ENCODE measurements at places on chromosomes 7 and 10.

GRCh38 chr10:102837230-102837721 is at the start of gene CYP17A1:
Gene CYP17A1, minus strand, starts transcription at chr10:102837413. Its CDS starts 52 bp downstream, at chr10:102837361.
- DNase-seq: no peak

GRCh38 chr7:33487998-33488682 is 358.8 kb downstream of the BBS9 start:
- DNase-seq: no peak

DNA sequence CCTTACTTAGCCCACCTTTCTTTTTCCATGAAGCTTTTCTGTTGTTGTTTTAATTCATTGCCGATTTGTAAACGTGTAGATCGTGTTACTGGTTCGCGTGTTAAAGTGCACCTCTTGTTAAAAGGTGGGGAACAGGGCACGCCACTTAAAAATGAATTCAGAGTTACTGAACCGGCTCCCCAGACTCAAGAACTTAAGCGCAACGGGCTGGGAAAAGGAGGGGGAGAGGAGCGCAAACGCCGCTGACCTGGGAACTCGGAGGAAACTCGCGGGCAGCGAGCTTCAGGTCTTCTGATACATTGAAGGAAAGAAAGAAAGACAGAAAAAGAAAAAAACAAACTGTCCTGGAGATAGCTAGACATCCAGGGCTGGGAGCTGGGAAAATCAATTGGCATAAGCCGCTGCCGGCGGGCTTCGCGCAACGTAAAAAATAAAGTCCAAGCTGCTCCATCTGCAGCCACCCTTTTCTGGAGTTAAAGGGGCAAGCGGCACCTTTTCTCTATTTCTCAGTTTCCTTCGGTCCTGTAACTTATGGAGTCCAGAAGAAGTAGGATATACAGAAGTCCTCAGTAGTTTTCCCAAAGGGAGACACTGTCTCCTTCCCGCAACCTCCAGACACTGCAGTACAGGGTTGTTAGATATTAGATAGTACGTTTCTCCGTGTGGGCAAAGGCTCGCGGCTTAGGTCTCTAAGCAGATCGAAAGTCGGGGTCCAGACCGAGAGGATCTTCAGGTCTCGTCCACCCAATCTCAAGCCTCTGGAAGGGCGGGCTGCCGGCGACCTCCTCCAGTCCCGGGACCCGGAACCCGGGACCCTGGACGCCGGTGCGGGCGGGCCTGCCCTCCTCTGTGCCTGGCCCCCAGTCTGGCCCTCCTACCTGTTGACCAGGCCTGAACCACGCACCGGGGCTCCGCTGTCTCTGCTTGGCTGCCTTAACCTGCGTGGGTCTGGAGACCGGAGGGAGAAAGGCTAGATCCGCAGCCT is 1.8 kb upstream of the DLX6 start:
- no peak for DNase-seq

DNA sequence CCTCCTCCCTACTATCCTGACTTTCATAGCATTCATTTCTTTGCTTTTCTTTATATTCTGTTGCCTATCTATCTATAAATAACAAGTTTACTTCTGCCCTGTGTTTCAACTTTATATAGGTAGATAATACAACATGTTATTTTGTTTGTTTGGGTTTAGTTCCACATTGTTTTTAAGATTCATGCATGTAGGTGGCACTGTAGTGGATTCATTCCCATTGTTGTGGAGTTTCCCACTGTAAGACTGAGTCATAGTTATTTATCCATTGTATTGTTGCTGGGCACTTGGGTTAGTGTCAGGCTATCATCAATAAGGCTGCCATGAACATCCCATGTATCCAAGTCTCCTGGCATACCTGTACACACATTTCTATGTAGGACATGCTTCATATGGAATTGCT is 127.7 kb downstream of the ARHGAP22 start:
- no peak for DNase-seq

DNA sequence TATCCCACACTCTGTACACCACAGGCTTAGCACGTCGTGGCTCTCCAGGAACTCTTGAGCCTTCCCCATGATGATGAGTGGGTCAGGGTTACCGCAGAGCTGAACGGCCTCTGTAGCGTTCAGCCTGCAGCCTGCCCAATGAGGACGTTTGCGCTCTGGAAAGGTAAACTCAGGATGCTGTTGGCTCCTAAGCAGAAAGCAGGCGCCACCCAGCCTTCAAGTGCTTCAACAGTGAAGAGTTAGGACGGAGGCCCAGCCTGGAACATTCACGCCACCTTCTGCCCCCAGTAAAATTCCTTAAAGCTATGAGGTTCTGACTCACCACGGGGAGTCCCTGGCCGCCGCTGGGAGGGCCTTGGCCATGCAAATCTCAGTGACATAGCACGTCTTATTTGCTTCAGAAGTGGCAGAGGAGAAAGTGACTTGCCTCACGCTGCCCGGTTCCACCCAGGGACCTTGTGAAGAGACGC is 161.5 kb upstream of the SH2B2 start:
- DNase-seq: peak; percentile 52

DNA sequence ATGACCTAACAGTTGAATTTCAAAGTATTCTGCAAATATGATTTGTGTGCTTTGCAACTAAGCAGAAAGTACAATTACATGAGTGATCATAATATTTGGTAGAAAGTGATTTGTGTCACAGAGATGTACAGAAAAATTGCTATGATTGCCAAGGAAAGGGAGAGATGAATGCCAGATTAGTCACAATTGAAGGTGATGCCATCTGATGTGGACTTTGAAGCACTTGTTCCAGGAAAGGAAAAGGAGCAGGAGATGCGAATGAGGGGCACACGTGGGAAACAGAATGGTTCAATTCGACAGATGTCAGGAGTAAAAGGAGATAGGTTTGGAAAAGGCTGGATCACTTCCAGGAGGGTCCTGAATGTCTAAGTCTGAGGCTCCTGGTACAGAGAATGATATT is 153.1 kb upstream of the LAMB4 start:
- no peak for DNase-seq

DNA sequence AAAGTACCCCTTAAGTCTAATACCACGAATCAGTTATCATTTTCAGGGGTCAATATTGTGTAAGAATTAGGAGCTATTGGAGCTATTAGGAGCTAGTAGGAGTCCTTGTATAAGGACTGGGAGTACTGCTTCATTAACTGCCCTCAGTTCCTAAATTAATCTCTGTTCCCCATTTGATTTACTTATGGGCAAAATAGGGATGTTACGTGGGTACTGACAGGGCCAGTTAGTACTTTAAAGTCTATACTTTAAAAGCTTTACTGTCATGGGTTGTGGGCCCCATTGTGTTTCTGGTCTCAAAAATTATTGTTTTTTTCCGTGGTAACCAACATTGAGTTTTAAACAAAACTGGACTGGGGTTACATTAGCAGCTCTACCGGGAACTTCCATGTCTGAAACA is 60.3 kb downstream of the PRKAR2B start:
- DNase-seq: no peak

DNA sequence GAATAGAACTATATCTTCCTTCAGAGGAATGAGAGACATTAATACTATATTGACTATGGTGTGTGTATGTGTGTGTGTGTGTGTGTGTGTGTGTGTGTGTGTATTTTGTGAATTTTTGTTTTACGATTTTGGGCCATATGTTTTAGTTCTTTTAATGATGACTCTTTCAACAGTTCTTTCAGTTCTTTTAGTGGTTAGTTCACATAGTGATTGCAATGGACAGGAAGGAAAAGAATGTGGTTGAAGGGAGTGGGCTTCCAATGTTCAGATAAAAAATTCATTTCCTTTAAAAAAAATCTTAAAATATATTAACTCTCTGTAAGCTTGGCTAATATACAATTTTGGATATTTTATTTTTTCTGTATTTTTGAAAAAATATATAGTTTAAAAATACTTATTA is 315.7 kb upstream of the DGKB start:
- no peak for DNase-seq

DNA sequence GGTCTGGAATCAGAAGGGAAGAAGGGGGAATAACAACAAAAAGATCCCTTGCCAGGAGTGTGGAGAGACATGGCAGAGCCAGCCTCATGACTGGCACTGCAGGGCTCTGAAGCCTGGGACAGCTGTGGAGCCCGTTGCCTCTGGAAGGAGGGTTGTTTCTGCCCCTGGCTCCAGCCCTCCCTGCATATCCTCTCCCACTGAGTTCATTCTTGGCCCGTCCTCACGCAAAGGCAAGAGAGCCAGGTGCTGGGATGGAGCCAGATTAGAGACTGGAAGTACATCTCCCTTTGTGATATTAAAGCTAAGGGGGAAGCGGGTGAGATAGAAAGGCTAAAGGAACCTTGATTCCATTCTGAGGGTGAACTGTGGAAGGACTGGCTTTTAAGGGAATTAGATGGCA is 141.5 kb upstream of the NPVF start:
- DNase-seq: no peak

DNA sequence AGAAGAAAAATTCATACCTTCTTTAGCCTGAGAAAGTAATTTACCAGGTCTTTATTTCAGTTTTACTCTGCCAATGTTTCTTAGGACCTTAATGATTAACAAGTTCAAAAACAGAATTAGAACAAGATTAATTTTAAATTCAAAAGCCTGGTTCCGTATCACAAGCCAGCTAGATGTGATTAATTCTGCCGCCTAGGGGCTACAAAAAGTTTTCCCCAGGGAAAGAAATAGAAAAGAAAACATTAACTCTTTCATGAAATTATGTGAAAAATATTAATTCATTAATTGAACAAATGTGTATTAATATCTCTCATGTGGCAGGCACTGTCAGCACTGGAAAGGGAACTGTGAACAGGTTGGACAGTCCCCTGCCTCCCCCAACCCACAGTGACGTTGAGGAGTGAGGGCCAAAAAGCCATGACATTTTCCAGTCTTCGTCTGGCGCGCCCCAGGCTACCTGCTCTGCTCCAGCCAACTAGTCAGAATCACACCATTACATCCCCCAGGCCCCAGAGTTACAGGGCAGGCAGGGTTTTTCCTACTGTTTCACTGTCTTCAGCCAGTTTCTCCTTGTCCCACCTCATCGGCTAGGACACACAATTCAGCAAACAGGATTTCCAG is 20.1 kb downstream of the TMEM176A start:
- DNase-seq: no peak

DNA sequence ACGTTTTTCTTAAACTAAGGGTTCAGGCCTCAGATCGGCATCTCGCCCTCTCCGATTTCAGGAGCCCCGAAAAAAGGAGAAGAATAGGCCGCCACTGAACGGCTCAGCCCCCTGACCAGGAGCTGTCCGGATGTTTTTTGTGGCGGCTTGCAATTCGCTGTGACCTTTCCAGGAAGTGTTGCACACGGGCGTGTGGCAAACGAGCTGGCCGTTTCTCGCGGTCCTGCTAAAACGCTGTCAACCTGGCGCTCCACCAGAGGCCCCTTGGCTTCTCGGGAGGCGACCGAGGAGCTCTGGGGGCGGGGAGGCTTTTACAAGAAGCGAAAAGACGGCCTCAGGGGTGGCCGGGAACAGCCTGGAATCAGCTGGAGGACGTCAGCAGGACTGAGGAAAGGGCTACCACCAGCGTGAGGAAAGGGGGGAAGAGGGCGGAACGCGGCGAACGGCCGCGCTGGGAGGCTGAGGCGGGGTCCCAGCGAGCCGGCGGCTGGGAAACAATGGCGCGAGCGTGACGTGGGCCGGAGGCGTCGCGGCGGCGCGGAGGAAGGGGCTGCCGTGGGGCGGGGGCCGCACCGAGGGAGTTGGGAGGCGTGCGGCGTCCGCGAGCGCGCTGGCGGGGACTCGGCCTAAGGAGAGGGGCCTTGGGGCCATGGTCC is 493 bp downstream of the NT5C2 start:
- peak; percentile 73 for DNase-seq

GRCh38 chr10:46314071-46314470 is 27.3 kb downstream of the ANTXRL start:
- DNase-seq: no peak

DNA sequence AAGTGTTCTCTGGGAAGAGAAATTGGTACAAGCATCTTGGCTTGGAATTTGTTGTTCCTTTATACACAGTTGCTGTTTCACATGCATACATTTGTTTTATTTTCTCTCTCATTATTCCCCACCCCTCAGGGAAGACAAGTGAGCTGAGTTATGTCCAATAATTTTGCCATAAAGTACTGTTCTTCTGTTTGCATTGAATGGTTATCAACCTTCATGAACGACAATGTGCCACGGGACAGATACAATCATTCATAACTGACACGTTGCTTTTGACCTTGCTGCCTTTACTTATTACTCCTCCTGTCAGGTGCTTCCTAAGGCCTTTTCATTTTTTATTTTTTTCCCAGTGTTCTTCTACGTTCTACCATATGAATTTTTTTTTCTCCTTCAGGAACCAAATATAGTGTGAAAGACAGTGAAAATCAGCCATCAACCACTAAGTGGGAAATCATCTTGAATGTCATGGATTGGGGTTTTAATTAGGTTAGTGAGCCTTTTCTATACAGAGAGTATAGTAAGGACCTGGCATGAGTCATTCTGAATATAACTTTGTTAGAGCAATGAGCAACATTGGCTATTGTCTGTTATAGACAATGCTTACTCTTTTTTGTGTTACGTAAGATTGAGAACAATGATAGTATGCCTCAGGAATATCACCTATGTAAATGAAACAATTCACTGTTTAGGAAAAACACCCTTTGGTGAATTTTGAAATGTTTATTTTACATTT is 383.2 kb downstream of the MALRD1 start:
- DNase-seq: no peak

- DNase-seq: no peak
These were observed 83.2 kb upstream of the MBL2 start for GRCh38 chr10:52855546-52856325.

GRCh38 chr7:16235147-16236114 is 185.9 kb downstream of the CRPPA start:
- DNase-seq: no peak

- no peak for DNase-seq
These were observed 64.7 kb upstream of the CTTNBP2 start for GRCh38 chr7:117937753-117938483.

All from GM13977 (cell line).